ENCODE measurements at places on chromosomes 13 and 19. TPM values are rescaled to one million over a fixed set of nuclear protein-coding genes. Genes with fewer than 3 reads are reported as not detected.
A peak's percentile ranks its signal among the peaks of the same experiment; 100 is the strongest.

The CEACAM21 gene
- not detected for total RNA-seq

The GRK1 gene
- not detected for total RNA-seq

The ZNF556 gene
- total RNA-seq, result not detected

The LMTK3 gene
- total RNA-seq, result not detected

The IZUMO4 gene
- total RNA-seq, result 1.6 TPM

- no peaks in the 10 kb centered on the region for H3K36me3 ChIP-seq
- H3K27me3 ChIP-seq, result no peaks in the 10 kb centered on the region
- peak; percentile 94 for DNase-seq
- peak overlapping the region; percentile 68 for H3K27ac ChIP-seq
Observed at GRCh38 chr19:49546825-49547565, 19.2 kb downstream of the RCN3 start.

DNA sequence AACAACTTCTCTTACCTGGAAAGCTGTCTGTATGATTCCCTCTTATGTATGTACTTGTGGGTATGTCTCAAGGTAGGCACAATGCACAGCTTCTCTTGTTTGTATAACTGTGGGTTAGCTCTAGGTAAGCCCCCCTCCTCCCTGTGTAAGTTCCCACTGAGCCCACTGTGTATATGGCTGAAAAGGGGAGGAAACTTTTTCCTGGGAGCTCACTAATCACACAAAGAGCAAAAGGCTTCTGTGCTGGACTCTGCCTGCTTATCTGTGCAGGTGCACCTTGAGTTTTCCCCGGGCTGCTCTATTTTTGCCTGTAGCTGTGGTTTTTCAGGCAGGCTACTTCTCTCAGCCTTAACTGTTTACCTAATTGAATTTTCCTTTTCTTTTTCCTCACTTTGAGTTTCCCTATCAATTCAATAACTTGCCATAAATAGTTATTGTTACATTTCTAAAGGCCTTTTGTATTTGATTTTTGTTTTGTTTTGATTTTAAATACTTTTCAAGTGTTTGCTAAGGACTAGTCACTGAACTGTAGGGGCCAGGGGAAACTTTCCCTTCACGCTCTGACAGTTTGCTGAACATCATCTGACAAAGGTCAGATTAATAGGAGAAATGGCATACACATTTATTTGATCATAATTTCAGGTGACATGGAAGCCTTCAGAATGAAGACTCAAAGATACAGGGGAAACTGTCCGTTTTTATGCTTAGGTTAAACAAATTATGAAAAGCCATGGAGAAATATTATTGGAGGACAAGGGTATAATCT, 423.5 kb upstream of the ATXN8OS start:
- no peaks in the 10 kb centered on the region for H3K27me3 ChIP-seq
- DNase-seq, result no peak
- H3K27ac ChIP-seq, result no peak overlapping the region
- H3K4me3 ChIP-seq, result no peak overlapping the region
- H3K36me3 ChIP-seq, result no peaks in the 10 kb centered on the region
- H3K4me1 ChIP-seq, result no peaks in the 10 kb centered on the region

DNA sequence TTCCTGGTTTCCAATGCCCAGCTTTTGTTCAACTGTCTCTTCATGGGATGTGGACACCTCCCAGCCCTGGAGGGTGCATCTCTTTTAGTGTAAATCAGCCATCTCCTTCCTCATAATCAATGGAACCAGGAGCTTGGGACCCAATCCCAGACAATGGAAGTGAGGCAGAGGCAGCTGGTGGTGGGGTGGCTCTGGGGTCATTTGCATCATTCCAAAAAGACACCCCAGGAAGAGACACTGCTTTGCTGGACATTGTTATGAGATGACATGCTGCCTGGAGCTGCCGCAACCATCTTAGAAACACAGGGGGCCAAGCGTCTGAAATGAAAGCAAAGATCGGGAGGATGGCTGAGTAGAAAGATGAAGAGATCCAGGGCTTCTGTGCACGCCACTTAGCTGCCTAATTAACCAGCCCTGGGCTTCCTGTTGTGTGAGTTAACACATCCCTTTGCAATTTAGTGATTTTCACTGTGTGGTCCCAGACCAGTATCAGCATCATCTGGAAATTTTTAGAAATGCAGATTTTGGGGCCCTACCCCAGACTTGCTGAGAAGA, 36.1 kb downstream of the IRS2 start:
- no peaks in the 10 kb centered on the region for H3K27me3 ChIP-seq
- no peak overlapping the region for H3K4me3 ChIP-seq
- DNase-seq, result no peak
- H3K4me1 ChIP-seq, result no peaks in the 10 kb centered on the region

DNA sequence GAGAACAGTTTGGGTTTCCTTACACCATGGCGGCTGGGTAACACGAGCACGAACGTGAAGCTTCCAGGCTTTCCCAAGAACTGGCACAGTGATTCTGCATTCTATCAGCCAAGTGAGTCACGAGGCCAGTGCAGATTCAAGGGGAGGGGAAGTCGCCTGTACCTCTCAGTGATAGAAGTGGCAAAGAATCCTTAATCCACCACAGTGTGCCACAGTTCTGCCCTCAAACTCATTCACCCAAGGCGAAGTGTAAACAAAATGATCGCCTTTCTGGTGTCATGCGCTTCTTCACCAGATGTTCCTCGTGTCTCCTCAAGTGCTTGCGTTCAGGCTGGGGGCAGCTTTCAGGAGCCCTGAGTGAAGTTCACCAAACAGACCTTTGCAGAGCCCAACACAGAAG, 24.9 kb upstream of the AMER2 start:
- DNase-seq, result no peak
- H3K27ac ChIP-seq, result no peak overlapping the region
- H3K4me3 ChIP-seq, result no peak overlapping the region

GRCh38 chr13:98273824-98274742, 97.0 kb upstream of the RNF113B start:
- peaks cover 19% of the 10 kb centered on the region for H3K4me1 ChIP-seq
- H3K4me3 ChIP-seq, result no peak overlapping the region
- DNase-seq, result no peak
- no peaks in the 10 kb centered on the region for H3K27me3 ChIP-seq

GRCh38 chr19:17235300-17235970, 9.4 kb downstream of the OCEL1 start:
- 0 out of 2 replicates have a peak overlapping the region, but pooled peaks have one; percentile 19 for H3K27ac ChIP-seq
- H3K36me3 ChIP-seq, result peaks cover 5% of the 10 kb centered on the region
- DNase-seq, result peak; percentile 90
- H3K4me1 ChIP-seq, result no peaks in the 10 kb centered on the region
- H3K27me3 ChIP-seq, result no peaks in the 10 kb centered on the region
- peak overlapping the region; percentile 68 for H3K4me3 ChIP-seq

DNA sequence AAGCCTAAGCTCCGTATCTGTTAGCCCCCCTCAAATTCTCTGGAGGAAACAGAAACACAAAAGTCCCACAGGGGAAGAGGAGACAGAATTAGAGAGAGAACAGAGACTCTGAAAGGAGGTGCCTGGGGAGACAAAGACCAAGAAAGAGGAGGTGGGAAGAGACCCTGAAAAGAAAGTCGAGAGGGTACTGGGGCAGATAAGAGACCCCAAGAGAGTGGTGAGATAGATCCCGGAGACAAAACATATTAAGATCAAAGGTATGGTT, 915 bp upstream of the GRWD1 start:
- no peaks in the 10 kb centered on the region for H3K27me3 ChIP-seq
- H3K4me3 ChIP-seq, result peak overlapping the region; percentile 95
- H3K27ac ChIP-seq, result peak overlapping the region; percentile 19
- DNase-seq, result peak; percentile 42
- H3K4me1 ChIP-seq, result no peaks in the 10 kb centered on the region

DNA sequence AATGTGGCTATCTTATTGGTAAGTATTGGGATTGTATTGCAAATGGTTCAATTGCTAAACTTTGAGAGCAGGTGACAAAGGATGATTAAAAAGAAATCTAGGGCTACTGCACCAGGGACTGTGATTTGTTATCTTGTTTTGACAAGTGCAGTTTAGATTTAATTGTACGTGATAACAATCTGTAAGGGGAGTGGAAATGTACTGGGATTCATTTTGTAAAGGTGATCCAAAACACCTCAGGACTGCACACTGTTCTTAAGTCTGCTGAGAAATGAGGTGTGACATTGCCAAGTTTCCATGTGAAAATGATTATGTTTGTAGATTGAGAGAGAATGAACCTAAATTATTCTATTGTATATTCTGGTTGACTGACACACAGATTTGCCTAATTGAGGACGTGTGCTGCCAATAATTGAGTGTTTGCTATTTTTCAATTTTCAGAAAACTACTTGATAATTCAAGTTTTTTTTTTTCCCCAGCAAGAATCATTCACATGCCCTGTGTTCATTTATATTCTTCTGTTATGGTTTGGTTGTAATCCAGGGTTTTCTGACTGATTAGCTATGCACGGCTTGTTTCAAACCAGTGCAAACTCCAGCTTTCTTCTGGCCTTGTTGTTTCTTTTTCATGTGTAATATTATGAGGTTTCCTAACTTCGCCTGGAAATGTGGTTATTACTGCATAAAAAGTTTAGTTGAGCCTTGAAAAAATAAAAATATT, 308.0 kb downstream of the OLFM4 start:
- DNase-seq, result no peak
- H3K36me3 ChIP-seq, result no peaks in the 10 kb centered on the region
- no peaks in the 10 kb centered on the region for H3K27me3 ChIP-seq
- H3K4me3 ChIP-seq, result no peak overlapping the region
- H3K4me1 ChIP-seq, result no peaks in the 10 kb centered on the region
- H3K27ac ChIP-seq, result no peak overlapping the region

DNA sequence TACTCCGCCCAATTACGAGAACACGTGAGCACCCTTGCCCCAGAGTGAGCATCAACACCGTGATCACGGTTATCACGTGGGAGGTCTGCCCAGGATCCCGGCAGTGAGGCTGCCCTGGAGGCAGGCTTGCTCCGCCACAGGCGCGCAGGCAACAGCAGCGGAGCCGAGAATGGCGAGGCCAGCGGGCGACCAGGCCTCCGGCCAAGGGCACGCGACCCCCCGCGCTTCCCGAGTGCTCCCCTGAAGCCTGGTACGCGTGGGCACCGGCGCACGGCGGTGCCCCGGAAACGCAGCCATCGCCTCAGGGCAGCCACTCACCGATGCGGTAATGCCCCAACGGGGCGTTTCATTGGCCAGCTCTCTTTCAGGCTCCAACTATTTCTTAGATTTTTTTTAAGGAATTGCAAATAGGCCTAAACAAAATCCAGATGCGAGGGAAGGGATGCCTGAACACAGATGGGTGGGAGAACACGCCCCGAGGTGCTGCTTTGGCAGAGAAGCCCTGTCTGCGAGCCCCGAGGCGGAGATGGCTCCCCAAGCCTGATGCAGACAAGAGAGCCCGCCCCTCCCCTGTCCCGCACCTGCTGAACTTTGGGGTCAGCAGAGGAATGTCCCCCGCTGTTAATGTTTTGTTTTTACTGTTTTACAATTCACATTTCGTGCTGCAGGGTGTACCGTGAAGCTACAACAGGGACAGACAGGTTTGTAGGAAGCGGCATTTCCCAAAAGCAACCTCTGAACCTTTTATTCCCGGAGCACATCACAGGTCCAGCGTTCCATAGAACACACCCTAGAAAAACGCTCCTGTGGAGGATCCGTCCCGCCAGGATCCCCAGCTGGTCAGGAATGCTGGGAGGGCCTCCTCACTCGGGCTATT, 132.7 kb downstream of the ZDHHC20 start:
- peak; percentile 88 for DNase-seq
- no peak overlapping the region for H3K27ac ChIP-seq
- H3K4me3 ChIP-seq, result peak overlapping the region; percentile 71

- H3K4me3 ChIP-seq, result no peak overlapping the region
- no peak for DNase-seq
- no peaks in the 10 kb centered on the region for H3K36me3 ChIP-seq
- no peak overlapping the region for H3K27ac ChIP-seq
Observed at GRCh38 chr19:50402544-50403301, 16.0 kb upstream of the SPIB start.

GRCh38 chr13:97192166-97192565, 30.0 kb upstream of the MBNL2 start:
- H3K27me3 ChIP-seq, result no peaks in the 10 kb centered on the region
- no peak overlapping the region for H3K27ac ChIP-seq
- H3K4me3 ChIP-seq, result no peak overlapping the region
- no peaks in the 10 kb centered on the region for H3K4me1 ChIP-seq

- H3K4me1 ChIP-seq, result no peaks in the 10 kb centered on the region
- no peaks in the 10 kb centered on the region for H3K27me3 ChIP-seq
- no peak overlapping the region for H3K27ac ChIP-seq
Observed at GRCh38 chr13:62040806-62041205, 625.2 kb upstream of the PCDH20 start.

- no peak overlapping the region for H3K27ac ChIP-seq
- H3K4me3 ChIP-seq, result no peak overlapping the region
- H3K4me1 ChIP-seq, result no peaks in the 10 kb centered on the region
- H3K27me3 ChIP-seq, result peaks cover 58% of the 10 kb centered on the region
- no peaks in the 10 kb centered on the region for H3K36me3 ChIP-seq
Observed at GRCh38 chr13:42571895-42572294, 2.1 kb upstream of the TNFSF11 start.

- H3K36me3 ChIP-seq, result no peaks in the 10 kb centered on the region
- DNase-seq, result no peak
- H3K4me1 ChIP-seq, result no peaks in the 10 kb centered on the region
- H3K27me3 ChIP-seq, result no peaks in the 10 kb centered on the region
- no peak overlapping the region for H3K27ac ChIP-seq
- H3K4me3 ChIP-seq, result no peak overlapping the region
Observed at GRCh38 chr19:5380215-5380919, 39.8 kb upstream of the PTPRS start.

DNA sequence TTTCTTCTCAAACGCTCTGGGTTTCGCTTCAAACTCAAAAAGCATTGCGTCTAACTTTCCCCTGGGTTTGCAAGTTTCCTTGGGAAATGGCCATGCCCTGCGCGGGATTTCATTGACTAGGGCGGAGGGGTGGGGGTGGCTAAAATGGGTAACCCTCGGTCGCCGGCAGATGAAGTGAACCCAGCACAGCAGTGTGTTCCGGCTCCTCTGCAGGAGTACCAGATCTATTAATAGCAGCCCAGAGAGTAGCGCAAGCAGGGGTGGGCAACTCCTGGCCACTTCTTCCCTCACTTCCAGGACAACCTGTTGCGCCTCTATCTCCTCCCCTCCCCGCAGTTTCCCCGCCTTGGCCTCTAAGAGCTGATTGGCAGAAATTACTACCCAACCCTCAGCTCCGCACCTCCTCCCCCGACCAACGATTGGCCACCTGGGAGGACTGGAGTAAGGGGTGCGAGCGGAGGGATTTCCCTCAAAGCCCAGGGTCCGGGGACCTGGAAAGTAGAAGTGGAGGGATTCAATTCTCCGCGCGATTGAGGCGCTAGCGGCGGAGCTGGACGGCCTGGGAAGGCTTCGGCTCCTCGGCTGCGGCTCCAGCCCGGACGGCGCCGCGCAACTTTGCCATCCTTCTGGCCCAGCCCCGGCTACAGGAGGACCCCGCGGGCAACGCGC, at the start of gene FREM2:
FREM2 (plus strand) TSS at position 501 of the 669 bp plus-strand sequence. CDS start 268 bp downstream, outside the sequence.
- peak; percentile 33 for DNase-seq
- H3K36me3 ChIP-seq, result no peaks in the 10 kb centered on the region
- peaks cover 54% of the 10 kb centered on the region for H3K27me3 ChIP-seq
- peak within 1 kb of the TSS; percentile 63 for H3K4me3 ChIP-seq

DNA sequence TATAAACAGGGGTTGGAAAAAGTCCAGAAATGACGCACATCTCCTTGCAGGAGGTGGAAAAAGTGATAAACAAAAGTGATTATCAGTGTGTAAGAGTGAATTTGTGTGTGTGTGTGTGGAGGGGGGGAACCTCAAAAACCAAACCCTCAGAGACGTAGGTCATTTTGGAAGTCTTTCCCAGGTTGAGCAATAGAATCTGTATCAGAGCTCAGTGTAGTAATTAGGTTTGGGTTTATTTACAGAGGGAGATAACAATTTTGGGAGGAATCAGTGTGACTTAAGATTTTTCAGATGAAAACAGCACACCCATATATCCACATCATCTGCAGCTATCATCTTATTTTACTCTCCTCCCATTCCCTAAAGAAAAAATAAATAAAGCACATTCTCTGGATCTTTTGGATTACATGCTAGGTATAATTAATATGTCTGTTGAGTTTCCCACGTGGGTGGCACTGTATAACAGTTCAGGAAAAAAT, 406.4 kb downstream of the FGF9 start:
- H3K4me3 ChIP-seq, result no peak overlapping the region
- no peaks in the 10 kb centered on the region for H3K27me3 ChIP-seq
- H3K36me3 ChIP-seq, result no peaks in the 10 kb centered on the region
- no peaks in the 10 kb centered on the region for H3K4me1 ChIP-seq

Measured in GM23248 (cell line).